ENCODE measurements at places on chromosomes 3 and 15.

DNA sequence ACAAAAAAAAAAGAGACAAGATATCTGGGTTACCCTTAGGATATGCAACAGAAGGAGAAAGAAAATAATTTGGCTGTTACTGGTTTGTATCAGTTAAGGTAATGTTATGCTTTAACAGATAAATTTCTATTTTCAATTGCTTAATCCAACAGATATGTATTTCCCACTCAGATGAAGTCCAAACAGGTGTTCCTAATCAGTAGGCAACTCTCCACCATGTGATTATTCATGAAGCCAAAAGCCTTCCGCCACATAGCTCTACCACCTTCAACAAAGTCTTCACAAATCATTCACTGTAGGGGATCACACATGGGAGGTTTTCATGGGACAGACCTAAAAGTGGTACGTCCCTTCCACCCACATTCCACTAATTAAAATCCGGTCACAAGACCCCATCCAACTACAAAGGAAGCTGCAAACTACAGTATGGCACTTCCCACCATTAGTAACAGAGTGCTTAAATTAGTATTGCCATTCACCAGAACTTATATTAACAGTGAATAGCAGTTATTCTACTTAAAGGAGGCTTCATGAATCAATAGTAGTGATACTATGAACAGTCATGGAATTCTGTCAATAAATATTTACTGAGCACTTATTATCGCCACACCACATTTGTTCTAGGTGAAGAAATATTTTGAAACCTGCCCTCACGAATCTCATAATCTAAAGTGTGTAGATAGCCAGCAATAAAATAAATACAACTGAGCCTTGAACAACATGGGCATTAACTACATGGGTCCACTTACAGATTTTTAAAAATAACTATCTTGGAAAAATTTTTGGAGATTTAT is 66.5 kb downstream of the SFMBT1 start:
- no peak for DNase-seq

DNA sequence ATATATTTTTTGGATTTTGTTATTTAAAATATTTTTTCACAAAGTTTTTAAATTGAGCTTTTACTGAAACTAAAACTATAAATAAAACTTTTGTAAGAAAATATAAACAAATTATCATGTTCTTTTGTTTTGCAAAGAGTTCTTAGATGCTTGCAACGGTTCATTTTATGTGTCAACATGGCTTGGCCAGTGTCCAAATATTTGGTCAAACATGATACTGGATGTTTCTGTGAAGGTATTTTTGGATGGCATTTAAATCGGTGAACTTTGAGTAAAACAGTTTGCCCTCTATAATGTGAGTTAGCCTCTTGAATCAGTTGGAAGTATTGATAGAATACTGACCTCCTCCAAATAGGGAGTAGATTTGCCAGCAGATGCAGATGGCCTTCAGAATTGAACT is 612.6 kb upstream of the NECTIN3 start:
- no peak for DNase-seq

GRCh38 chr3:151436675-151437446 is 24.0 kb downstream of the IGSF10 start:
- no peak for DNase-seq

- DNase-seq, result peak; percentile 87
Measured at GRCh38 chr15:84685304-84685703, 27.3 kb upstream of the NMB start.
